B cell (primary cell): ENCODE measurements at places on chromosomes 3 and 15.

GRCh38 chr3:81776643-81777042 is 15.2 kb upstream of the GBE1 start:
- H3K27ac ChIP-seq: no peak overlapping the region
- H3K4me1 ChIP-seq: no peaks in the 10 kb centered on the region
- no peaks in the 10 kb centered on the region for H3K36me3 ChIP-seq
- DNase-seq: no peak
- H3K27me3 ChIP-seq: no peaks in the 10 kb centered on the region

DNA sequence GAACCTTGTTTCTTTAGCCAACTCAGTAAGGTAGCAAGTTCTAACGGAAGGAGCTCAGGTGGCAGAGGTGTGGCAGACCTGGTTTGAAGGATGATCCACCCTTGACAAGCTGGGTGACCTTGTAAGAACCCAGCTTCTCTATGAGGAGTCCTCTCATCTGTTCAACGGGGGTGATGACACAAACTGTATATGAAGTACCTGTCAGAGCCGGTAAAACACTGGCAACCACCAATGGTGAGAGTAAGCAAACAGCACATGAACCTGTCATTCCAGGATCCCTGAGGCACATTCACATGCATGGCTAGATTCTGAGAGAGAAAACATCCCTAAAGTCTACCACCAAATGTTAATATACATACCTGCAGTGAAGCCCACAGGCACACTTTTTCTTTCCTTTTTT is 2.4 kb downstream of the SCAP start:
- H3K36me3 ChIP-seq: peaks cover 3% of the 10 kb centered on the region
- H3K27me3 ChIP-seq: no peaks in the 10 kb centered on the region
- no peak overlapping the region for H3K4me3 ChIP-seq
- peak overlapping the region; percentile 12 for H3K27ac ChIP-seq
- peaks cover 15% of the 10 kb centered on the region for H3K4me1 ChIP-seq
- DNase-seq: no peak

GRCh38 chr3:27345959-27346865 is 23.0 kb downstream of the NEK10 start:
- no peaks in the 10 kb centered on the region for H3K27me3 ChIP-seq
- no peak overlapping the region for H3K27ac ChIP-seq
- no peaks in the 10 kb centered on the region for H3K4me1 ChIP-seq
- H3K4me3 ChIP-seq: no peak overlapping the region

DNA sequence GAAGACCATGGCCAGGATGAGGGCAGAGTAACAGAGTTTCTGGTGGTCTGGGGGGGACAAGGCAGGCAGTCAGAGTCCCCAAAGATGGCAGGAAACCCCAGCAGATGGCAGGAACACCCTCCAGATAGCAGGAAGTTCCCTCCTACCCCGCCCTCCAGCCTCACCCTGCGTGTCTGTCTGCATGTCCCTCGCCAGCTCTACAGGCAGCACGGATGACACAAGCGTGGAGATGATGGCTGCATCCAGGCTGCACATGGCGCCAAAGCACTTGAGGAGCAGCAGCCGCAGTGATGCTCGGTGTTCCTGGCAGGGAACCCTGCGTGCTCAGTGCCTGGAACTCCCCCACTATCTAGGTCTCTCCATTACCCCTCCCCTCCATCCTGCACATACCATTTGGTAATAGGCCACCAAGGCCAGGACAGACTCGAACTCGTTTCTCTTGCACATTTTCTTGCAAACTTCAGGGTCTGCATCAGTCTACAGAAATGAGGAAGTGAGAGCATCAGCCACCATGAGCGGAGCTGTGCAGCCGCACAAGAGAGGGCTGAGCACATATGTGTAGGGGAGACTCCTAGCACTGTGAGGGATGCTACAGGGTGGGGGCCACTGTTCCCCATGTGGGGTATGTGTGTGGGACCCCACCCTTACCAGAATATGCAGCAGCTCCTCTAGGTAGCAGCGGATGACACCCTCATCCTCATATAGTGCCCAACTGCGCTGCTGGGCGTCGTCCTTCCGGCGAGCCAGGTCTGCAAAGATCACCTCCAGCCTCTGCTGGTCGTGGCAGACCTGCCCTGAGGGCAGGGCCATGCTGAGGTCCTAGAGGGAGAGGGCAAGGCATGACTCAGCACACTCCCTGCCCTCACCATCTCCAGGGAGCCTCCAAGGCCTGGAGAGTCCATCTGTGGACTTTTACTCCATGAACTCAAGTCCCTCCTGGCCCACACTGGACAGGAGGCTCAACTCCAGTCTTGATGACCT is 6.0 kb downstream of the NCKIPSD start:
- H3K27ac ChIP-seq: no peak overlapping the region
- no peaks in the 10 kb centered on the region for H3K27me3 ChIP-seq
- peaks cover 29% of the 10 kb centered on the region for H3K4me1 ChIP-seq

- peak overlapping the region; percentile 44 for H3K4me3 ChIP-seq
- DNase-seq: peak; percentile 57
Observed at GRCh38 chr3:143119974-143120715, 574 bp downstream of the CHST2 start.

- H3K27me3 ChIP-seq: no peaks in the 10 kb centered on the region
- no peak overlapping the region for H3K4me3 ChIP-seq
- H3K4me1 ChIP-seq: no peaks in the 10 kb centered on the region
Observed at GRCh38 chr3:141104151-141104821, 53.1 kb downstream of the SPSB4 start.

DNA sequence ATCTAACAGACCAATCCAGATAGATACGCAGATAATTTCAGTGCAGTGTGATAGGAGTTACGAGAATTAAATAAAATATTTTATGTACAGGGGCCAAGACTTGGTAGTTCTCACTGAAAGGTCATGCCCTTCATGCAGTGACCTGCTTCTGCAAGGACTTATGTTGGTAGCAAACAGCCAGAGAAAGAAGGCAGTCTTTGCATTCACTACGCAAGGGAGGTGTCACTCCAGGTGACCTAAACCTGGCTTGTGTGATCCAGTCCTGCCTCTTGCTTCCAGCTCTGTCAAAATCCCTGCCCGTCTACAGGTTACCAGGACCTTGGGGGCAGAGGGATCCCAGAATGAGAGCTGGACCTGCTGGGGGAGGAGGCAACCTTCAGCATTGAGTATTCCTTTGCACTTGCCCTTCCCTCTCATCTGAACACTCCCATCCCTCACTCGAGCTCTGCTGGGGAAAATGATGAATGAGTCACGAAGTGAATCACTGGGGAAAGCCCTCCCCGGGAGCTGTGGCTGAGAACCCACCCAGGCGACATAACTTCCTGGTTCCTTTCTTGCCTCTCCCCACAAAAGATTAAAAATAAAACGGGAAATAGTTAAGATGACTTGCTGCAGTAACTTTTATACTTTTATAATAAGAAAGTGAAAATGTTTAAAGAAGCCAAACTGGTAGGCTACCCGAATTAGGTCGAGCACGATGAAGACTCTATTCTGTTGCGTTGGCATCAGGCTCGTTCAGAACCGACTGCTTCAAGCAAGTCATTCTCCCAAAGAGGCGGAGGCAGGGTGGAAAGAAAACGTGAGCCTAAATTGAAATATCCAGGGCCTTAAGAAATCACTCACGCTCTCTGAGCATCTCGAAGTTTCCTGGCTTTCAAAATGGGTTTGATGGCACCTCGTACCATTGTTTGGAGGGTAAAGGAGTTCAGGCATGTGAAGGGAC is 216.1 kb downstream of the SLCO3A1 start:
- H3K4me1 ChIP-seq: peaks cover 9% of the 10 kb centered on the region
- H3K27ac ChIP-seq: no peak overlapping the region
- H3K4me3 ChIP-seq: no peak overlapping the region
- H3K36me3 ChIP-seq: no peaks in the 10 kb centered on the region
- H3K27me3 ChIP-seq: no peaks in the 10 kb centered on the region

DNA sequence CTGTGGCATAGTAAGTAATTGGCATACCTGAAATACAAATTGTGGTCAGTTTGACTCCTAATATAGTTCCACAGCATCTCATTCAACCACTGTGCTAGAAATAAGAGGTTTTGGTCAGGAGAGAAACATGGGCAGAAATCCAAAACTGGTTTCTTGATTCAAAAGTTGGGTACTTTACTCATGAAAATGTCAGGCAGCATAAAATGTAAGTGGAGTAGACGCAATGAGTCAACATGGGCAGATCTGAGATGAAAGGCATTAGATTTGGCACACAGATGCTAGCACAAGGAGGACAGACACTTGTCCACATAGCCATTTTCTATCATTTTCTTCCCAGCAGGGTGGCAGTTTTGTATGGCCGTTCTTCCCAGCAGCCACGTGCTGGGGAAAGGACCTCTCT is 255.8 kb upstream of the CDIN1 start:
- H3K36me3 ChIP-seq: no peaks in the 10 kb centered on the region
- H3K4me1 ChIP-seq: no peaks in the 10 kb centered on the region
- no peaks in the 10 kb centered on the region for H3K27me3 ChIP-seq
- H3K27ac ChIP-seq: no peak overlapping the region
- DNase-seq: no peak

- no peak for DNase-seq
- H3K27ac ChIP-seq: no peak overlapping the region
- no peaks in the 10 kb centered on the region for H3K4me1 ChIP-seq
- no peaks in the 10 kb centered on the region for H3K27me3 ChIP-seq
- H3K4me3 ChIP-seq: no peak overlapping the region
Observed at GRCh38 chr3:30384546-30385072, 221.8 kb upstream of the TGFBR2 start.

DNA sequence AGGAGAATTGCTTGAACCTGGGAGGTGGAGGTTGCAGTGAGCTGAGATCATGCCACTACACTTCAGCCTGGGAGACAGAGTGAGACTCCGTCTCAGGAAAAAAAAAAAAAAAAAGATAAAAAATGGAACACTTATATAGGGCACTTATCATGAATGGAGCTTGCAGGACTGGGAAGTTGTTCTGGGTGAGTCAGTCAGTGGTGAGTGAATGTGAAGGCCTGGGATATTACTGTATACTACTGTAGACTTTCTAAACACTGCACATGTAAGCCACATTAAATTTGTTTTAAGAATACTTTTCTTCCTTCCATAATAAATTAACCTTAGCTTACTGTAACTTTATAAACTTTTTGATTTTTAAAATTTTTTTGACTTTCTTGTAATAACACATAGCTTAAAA is 59.8 kb downstream of the SFMBT1 start:
- H3K4me1 ChIP-seq: peaks cover 35% of the 10 kb centered on the region
- no peak for DNase-seq
- H3K36me3 ChIP-seq: no peaks in the 10 kb centered on the region
- H3K27ac ChIP-seq: no peak overlapping the region
- H3K4me3 ChIP-seq: no peak overlapping the region

DNA sequence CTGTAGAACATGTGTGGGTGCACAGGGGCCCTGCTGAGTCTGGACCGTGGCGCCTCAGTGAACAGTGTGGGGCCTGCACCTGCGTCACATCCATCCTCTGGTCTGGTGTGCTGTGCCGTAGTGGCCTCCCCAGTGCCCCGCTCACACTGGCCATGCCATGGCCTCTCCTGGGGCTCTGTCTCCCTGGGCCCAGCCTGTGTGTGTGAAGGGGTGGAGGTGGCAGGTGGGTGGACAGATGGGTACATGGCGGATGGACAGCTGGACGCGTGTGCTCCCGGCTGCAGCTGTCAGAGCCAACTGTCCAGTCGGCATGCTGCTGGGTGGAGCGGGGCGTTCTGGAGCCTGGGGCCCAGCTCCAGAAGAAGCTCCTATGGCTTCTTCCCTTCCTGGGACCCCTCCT is 17.8 kb downstream of the PLXNA1 start:
- no peaks in the 10 kb centered on the region for H3K36me3 ChIP-seq
- H3K27ac ChIP-seq: no peak overlapping the region
- no peak for DNase-seq

DNA sequence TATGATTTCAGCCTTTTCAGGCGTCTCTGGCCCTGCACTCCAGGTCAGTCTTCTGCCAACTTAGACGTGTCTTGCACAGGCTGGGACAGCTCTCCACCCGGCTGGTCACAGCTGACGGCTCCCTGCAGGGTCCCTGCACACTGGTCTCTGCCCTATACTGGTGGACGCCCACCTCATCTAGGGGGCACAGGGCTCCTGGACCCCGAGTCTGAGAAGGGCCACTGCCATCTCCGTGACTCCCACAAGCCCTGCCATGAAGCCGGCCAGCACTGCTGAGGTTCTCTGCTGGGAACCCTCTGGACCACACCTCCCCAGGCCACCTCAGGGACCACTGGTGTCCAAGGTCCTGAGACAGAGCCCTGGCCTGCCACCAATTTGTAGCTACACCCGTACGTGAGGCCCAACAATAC is 40.5 kb downstream of the CYFIP1 start:
- no peak overlapping the region for H3K27ac ChIP-seq
- no peaks in the 10 kb centered on the region for H3K27me3 ChIP-seq
- no peak overlapping the region for H3K4me3 ChIP-seq
- H3K4me1 ChIP-seq: peaks cover 29% of the 10 kb centered on the region

GRCh38 chr3:177041021-177041729 is 156.1 kb downstream of the TBL1XR1 start:
- no peaks in the 10 kb centered on the region for H3K4me1 ChIP-seq
- no peaks in the 10 kb centered on the region for H3K27me3 ChIP-seq
- H3K36me3 ChIP-seq: peaks cover 25% of the 10 kb centered on the region
- H3K4me3 ChIP-seq: no peak overlapping the region
- DNase-seq: no peak
- H3K27ac ChIP-seq: no peak overlapping the region

GRCh38 chr3:103495186-103495585 is 1060.4 kb downstream of the ZPLD1 start:
- no peak overlapping the region for H3K4me3 ChIP-seq
- no peaks in the 10 kb centered on the region for H3K4me1 ChIP-seq

DNA sequence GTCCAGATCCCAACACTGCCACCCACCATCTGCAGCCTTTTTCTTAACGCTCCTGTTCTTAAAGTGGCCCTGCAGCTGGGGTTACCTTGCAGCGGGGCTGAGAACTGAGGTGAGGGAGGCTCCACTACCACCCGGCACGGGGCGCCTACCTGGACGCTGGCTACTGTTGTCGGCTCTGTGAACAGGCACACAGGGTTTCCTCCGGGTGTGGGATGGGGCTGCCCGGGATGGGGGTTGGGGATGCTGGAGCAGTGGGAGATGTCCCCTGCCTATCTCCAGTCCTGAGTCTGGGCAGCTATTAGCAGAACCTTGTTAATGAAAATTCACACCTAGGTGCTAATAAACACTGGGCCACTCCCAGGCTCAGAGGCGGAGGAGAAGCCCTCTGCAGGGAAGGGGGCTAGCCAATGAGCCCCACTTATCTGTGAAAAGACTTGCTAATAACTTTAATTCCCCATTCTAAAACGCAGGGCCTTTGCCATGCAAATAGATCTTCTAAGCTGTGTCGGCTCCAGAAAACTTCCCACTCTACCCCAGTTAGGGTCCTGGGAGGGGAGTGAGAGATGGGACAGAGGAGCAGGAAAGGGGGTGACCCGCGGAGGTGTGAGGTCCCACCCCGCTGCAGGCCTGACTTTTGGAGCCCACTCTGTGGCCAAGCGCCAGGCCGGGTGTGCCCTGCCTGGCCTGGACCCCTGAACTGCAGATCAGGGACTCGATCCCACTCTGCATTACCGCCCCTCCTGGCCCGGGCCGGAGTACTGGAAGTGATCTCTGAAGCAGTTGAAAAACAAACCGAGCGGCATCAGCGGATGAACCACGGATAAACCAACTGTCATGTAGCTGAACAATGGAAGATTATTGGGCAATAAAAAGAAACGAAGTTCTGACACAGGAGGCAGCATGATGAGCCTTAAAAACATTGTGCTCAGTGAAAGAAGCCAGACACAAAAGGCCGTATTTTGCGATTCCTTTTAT is 3.1 kb downstream of the MESP1 start:
- H3K4me1 ChIP-seq: peaks cover 11% of the 10 kb centered on the region
- H3K27ac ChIP-seq: no peak overlapping the region
- H3K36me3 ChIP-seq: no peaks in the 10 kb centered on the region
- peaks cover 8% of the 10 kb centered on the region for H3K27me3 ChIP-seq
- H3K4me3 ChIP-seq: no peak overlapping the region

- H3K4me3 ChIP-seq: no peak overlapping the region
- DNase-seq: no peak
- no peak overlapping the region for H3K27ac ChIP-seq
- H3K27me3 ChIP-seq: peaks cover 21% of the 10 kb centered on the region
Observed at GRCh38 chr3:142886940-142887339, 1.9 kb downstream of the PCOLCE2 start.
